NCI-H510A treated with DMSO at 0.1 percent for 48 hours (cell line): ENCODE measurements at places on chromosomes 4 and X.

DNA sequence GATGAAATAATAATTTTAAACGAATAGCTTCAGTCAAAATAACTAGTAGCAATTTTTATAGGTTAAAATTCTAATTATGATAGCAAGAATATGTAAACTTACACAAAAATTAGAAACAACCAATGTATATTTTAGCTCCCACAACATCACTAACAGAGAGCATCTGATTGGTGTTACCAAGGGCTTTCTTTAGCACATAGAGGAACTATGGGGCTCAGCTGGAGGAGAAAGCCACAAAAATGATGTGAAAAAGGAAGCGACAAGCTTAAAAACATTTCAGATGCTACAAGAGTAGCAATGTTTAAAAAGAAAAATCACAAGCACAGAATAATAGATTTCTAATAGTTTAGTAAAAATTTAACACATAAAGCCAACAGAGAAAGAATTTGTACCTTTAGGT, 56.3 kb downstream of the ATP8A1 start:
- DNase-seq: no peak

DNA sequence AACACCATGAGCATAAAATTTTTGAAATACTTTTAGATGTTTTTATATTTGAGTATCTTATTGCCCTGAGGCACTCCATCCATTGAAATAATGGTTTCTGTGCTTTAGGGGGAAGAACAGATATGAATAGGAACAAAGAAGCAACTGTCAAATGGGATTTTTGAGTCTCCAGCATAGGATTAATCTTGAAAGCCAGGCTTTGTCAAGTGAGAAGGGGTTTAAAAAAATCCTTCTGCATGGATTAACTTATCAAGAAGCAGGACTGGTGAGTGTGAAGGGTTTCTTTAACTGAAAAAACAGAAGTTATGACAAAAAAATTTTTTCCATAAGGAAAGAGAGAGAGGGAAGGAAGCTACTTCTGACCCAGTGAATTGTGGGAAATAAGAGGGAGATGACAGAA, 7.6 kb upstream of the NUDT9 start:
- no peak for DNase-seq

DNA sequence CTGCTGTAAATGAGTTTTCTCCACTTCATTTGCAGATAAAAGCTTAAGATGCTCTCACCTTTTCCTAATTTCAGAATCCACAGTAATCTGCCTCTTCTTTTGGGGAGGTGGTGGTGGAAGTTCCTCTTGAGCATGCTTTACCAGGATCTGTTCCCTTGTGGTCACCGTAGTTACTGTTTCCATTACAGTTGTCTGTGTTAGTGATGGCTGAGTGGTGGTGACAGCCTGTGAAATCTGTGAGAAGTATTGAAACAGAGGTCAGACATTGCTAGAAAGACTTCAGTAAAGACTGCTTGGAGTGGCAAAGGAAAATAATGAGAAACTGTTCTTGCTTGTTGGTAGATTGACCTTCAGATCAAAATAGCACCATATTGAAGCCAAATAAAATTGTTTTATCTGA, 666.2 kb downstream of the DMD start:
- DNase-seq: no peak

- no peak for DNase-seq
Observed at GRCh38 chr4:17258106-17258505, 253.8 kb downstream of the QDPR start.
